ENCODE measurements at places on chromosomes 3 and 15. TPM values are rescaled to one million over a fixed set of nuclear protein-coding genes. Genes with fewer than 3 reads are reported as not detected.

GAP43 gene
- total RNA-seq, result 0.36 TPM

C3orf85 gene
- total RNA-seq, result not detected

GPR62 gene
- total RNA-seq, result not detected

ARMC8 gene
- total RNA-seq, result 75.1 TPM

SEMA3F gene
- total RNA-seq, result 9.2 TPM

GOLGA6L7 gene
- not detected for total RNA-seq

FAM98B gene
- 2.7 TPM for total RNA-seq

ZNF860 gene
- 0.56 TPM for total RNA-seq

TP63 gene
- total RNA-seq, result not detected

COL6A5 gene
- not detected for total RNA-seq

KCNMB2 gene
- not detected for total RNA-seq

GCSAM gene
- total RNA-seq, result not detected

PCSK6 gene
- not detected for total RNA-seq

GRK7 gene
- total RNA-seq, result not detected
